ENCODE measurements at places on chromosomes 12 and 14.

- DNase-seq: no peak
Observed at GRCh38 chr12:12221560-12221959, 45.3 kb downstream of the LRP6 start.

- no peak for DNase-seq
Observed at GRCh38 chr12:54427106-54427505, 8.0 kb upstream of the ITGA5 start.

GRCh38 chr14:94451826-94452225 lies 774 bp downstream of the SERPINA11 start:
- DNase-seq: no peak

DNA sequence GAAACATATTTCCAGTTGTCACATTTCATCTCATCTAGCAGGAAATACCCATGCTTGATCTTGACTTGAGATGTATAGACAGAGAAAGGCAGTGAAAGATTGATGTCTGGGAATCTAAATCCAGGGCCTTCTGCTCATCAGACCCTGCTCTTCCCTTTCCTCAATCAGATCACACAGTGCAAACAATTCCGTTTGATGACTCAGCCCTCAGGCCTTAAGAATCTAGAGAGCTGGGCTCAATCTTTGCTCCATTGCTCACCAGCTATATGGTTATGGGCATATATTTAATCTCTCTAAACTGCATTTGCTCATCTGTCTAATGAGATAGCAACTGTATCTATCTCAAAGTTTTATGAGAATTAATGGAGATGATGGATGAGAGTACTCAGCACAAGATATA lies 201.8 kb upstream of the CCDC196 start:
- no peak for DNase-seq

GRCh38 chr12:92899386-92900001 lies 29.6 kb downstream of the EEA1 start:
- DNase-seq: no peak

DNA sequence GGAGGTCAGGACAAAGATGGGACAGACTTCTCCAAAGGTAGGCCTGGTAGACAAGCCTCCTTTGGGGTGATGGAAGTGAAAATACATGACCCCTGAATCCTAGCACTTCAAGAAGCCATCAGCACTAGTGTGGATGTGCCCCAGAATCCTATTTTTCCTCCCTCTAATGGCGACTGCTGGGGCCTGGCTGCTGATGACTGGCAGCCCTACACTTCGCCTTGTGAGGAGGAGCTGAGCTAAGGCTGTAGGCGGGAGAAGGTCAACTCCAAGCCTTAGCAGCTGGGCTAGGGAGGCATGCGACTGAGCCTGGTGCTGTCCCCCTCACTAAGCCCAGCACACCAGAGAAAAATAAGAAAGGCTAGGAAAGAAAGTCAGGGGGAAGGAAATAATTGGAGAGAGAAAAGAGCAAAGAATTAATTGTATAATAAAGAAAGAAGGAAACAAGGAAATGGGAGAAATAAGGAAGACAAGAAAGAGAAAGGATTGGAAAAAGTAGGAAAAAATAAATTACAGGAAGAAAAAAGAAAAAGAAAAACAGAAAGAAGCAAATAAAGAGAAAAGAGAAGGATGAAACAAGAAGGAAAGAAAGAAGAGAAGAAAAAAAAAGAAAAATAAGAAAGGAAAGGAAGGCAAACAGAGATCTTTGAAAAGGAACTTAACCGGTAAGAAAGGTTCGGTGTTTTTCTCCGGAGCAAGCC lies 4.7 kb upstream of the HOXC10 start:
- no peak for DNase-seq

DNA sequence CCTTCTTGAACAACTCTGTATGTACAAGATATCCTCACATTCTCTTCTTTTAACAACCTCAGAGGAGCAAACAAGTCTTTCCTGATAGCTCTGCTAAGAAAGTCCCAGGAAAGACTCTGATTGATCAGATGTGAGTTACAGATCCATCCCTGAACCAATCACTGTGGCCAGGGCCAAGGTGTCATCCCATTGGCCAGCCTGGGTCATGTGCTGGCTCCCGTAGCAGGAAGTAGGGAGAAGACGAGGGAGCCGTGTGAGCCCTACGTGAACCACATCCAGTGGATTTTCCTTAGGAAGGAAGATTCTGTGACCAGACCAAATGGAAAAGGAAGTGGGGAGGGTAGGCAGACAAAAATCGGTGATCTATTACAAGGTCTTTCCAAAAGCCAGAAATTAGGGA lies 5.6 kb downstream of the P2RX7 start:
- no peak for DNase-seq

- DNase-seq: no peak
Observed at GRCh38 chr12:12665194-12665593, 30.8 kb downstream of the GPR19 start.

DNA sequence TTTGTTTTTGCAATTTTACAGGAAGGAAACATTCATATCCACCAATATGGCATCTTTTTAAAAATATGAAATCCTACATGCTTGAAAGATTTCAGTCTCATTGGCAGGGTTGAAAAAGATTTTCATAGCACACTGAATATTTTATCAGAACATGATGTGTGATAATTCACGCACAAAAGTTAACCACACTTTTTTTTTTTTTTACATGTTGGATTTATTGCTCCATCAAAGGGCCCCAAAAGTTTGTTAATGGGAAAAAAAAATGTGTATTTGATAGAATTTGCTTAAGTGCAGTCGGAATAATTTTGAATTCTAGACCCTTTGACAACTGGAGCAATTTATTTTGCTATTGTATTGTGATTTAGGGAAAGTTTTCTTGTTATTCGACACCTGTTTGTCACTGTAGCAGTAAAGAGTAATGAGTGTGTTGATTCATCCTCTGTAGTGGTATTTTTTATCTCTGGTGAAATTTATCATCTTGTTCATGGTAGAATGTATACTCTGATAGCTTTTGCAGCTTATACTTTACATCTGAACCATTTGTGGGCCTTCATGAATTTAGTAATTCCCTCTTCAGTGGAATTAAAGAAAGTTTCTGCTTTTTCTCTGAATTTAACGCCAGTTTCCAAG lies 1.1 kb downstream of the EML1 start:
- no peak for DNase-seq

DNA sequence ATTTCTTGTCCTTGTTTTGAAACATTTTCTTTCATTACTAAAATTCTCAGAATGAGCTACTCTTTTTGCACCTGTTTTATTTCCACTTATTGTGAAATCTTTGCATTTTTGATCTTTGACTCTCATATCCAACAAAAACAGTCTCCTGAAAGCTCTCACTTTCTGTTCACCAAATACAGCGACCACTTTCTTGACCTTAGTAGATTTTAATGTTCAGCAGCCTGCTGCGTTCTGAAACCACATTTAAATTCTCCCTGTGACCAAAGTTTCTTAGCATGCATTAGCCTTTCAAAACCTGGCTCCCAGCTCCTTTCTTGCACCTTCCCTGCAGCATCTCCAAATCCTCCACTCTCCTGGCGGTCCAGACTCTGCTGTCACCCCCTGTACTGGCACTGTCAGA lies 404.4 kb upstream of the PDE3A start:
- no peak for DNase-seq

- DNase-seq: no peak
Observed at GRCh38 chr14:50603565-50603964, 43.6 kb downstream of the ATL1 start.

DNA sequence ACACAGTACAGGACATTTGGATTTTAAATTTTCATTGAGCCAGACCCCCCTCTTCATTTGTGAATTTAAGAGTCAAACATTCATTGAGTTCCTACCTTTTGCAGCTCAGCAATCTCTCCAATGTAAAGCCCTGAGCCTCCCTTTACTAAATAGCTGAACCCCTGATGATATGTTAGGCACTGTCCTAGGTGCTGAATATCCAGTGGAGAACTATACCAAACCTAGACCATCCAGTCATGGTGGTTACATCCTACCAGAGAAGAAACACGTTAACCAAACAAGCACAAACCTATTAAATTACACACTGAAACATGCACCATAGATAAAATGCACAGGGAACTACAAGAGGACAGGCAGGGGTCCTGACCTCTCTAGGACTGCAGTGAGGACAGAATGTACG lies 1585.3 kb upstream of the TMEM132C start:
- no peak for DNase-seq

DNA sequence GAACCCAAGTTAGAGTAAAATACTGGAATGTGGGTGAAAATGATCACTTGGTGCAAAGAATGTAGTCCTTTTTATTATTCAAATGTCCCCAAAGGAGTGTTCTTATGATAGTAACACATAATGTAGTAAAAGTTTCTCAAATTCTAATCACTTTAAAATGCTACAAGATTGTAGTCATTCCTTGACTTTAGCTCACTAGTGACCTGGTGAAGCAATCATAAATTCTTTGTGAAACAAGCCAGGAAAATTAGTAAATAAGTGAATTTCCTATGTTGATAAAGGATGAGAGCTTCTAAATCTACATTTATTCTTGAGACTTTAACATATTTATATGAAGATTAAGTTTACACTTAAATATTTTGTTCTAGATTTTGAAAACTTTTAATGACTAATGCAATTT lies 30.7 kb upstream of the SLC17A8 start:
- DNase-seq: no peak

DNA sequence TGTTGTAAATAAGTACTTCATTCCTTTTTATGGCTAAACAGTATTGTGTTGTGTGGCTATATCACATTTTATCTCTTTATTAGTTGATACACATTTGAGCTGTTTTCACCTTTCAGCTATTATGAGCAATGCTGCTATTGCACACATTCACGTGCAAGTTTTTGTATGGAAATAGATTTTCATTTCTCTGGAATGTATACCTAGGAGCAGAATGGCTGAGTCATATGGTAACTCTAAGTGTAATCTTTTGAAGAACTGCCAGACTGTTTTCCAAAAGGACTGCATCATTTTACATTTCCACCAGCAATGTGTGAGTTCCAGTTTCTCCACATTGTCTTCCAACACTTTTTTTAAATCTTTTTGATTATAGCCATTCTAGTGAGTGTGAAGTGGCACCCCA lies 134.0 kb downstream of the SRGAP1 start:
- DNase-seq: no peak

DNA sequence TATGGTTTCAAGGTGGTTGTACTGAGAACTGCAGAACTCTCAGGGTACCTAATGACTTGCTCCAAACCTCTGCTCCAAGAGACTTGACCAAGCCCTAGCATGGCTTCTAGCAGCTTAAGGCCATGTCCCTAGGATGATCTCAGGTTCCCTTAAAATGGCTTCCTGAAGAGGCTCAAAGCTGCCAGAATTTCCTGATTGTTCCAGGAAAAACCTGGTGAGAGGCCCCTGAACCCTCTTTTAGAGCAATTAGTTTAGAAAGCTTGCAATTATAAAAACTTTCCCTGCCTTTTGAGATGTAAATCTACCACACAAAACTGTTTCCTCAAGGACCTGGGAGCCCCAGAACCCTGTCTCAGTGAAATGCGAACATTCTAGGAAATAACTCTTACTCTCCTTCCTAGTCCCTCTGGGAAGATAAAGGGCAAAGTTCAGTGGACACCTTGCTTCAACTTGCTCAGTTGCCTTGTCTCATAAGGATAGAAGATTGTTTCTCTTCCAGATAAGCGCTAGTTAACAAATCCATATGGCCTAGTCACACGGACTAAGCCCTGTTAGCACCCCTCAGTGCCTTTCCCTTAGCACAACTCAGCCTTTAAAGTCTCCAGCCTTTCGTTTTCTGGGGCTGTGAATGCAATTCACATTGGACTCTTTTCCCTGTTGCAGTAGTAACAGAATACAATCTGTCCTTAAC lies 2.5 kb downstream of the CMAS start:
- no peak for DNase-seq

DNA sequence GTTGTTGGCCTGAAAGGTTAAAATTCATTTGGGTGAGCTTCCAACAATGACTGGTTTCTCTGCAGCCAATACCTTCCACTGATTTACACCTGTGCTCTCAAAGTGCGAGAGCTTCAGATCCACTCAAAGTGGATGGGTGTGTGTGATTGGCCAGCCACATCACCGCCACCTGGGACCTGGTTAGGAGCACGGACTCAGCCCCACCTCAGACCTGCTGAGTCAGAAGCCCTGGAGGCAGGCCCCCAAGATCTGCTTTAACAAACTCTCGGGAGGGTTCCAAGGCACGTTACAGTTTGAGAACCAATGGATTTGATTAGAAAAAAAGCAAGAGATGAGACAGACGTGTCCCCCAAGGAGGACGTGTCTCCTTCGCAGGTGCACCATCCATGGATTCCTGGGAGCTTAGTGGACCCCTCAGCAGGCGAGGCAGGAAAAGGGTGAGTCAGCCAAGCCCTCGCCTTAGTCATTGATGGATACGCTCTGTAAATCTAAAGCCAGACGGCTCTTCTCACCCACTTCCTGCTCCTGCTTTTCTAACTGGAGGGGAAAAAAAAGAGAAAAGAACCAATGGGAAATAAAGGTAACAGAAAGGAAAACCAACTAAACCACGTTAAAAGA lies 24.5 kb downstream of the FZD10 start:
- no peak for DNase-seq

DNA sequence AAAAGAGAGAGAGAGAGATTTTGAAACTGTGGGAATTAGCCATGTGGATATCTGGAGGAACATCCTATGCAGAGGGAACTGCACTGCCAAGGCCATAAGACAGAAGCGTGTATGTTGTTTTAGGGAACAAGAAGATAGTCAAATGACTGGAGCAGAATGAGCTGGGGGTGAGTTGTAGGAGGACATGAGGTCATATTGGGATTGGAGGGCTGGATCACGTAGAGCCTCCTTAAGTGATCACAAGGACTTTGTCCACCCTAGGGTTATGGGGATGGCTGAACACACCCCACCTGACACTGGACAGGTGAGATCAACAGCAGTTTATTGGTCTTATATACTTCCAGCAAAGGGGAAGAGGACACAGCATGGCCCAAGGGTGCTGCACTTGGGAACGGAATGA lies 8.2 kb upstream of the CGRRF1 start:
- no peak for DNase-seq

- no peak for DNase-seq
Observed at GRCh38 chr14:78805570-78805969, 635.4 kb downstream of the NRXN3 start.

DNA sequence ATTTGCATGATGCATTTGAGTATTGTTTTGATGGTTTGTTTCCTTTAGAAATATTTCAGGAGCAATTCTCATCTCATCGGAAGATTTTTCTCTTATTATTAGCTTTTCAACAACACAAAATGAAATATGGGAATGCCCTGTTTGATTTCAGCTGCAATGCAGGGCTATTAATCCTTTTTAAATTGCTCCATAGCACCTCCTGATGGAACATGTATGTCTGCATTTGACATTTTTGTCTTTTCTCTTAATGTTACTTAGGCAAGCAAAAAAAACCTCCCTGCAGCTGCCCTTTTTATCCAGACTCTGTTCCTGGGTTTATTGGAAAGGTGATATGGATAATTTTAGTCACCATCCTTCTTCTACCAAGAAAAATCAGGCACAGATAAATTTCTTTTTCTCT lies 895.8 kb downstream of the RPS29 start:
- no peak for DNase-seq

GRCh38 chr14:100332797-100333196 lies 9.7 kb downstream of the SLC25A47 start:
- no peak for DNase-seq

DNA sequence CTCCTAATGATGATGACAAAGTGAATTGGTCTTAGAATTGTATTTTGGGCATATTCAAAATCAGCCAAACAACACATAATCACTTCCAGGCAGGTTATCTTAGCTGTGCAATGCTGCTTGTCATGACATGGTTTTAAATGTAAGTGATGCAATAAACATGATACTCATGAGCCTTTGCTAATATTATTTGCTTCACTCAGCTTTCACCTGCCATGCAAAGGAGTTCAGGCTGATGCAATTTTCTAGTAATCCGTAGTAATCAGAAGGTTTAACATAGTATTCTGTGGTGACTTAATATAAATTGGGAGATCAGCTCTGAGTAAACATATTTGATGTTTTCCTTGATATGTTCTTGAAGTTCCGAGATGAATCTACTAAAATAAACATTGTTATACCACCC lies 29.1 kb downstream of the TMEM260 start:
- no peak for DNase-seq

Measured in memory B cell (primary cell).